ENCODE measurements at places on chromosomes 16 and 17. TPM values are rescaled to one million over a fixed set of nuclear protein-coding genes. Genes with fewer than 3 reads are reported as not detected.

DNA sequence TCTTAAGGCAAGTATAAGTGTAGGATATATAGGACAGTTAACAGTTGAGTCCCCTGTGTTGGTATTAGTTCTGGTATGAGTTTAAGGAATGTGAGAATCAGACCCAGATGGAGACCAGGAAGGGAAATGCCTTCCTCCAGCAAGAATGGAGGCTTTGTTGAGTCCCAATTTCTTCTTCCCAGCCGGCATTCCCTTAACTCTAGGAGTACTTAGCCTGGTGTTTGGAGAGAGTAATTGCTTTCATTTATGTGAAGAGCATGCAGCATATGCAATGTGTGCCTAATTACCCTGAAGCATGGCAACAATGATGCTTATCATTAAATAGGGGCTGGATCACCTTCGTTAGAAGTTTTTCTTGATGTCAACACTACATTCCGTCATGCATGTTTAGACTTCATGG, 225.9 kb upstream of the XYLT1 start:
- no peak for DNase-seq

The KCNG4 gene
- total RNA-seq: not detected

- peak; percentile 63 for DNase-seq
Measured at GRCh38 chr17:74592087-74592990, at the start of gene CD300LD. TSS of gene CD300LD (minus strand) at chr17:74592283. CDS start at chr17:74592202, 81 bp downstream.

The CDH16 gene
- not detected for total RNA-seq

DNA sequence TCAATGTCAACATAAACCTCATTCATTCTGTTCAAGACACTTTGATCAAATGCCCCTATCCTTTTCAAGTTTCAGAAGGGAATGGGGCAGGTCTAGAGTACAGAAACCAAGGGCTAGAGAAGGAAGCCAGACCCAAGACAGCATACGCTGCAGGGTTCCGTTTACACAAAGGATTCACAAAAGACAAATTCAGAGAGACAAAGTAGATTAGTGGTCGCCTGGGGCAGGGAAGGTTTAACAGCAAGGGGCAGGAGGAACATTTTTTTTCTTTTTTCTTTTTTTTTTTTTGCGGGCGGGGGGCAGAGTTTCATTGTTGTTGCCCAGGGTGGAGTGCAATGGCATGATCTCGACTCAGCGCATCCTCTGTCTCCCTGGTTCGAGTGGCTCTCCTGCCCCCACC, 19.9 kb upstream of the TRAP1 start:
- DNase-seq: no peak

The VTN gene
- total RNA-seq: 0.24 TPM

The NHLRC4 gene
- 1.1 TPM for total RNA-seq

- no peak for DNase-seq
Measured at GRCh38 chr17:2107506-2107905, 52.6 kb downstream of the HIC1 start.

DNA sequence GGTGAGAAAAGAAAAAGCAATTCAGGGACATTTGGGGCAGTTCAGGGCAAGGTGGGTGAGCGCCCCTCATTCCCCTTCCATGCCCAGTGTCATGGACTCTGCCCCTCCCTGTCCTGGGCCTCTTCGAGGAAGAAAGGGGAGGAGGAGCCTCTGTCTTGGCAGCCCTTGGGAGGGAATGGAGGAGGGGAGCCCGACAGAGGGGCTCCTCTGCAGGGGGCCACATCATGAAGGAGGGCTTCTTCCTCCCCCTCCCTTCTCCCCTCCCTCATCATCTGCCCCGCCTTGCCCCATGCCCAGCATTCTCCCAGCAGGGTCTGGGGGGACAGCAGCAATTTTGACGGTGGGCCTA, 33.2 kb upstream of the TAC4 start:
- DNase-seq: no peak

DNA sequence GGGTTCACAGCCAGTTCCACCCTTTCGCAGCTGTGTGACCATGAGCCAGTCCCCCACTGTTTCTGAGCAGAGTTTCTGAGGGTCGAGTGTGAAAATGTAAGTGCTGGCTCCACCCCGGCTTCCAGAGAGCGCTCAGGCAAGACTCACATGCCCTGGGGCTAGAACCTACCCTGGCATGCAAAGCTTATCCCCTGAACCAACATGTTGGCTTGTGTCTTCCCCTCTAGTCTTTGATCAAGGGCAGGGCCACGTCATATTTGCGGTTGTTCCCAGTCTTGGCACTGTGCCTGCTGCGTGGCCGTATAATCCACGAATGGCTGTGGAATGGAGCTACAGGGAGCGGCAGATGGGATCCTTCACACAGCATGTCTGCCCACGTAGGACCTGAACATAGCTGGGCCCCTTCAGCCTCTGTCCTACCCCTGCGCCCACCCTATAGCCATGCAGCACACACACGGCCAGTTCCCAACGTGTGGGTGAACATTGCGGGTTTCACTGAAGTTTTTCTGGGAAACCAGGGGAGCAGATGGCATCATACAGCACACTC, 84.8 kb downstream of the MRM1 start:
- DNase-seq: no peak

- DNase-seq: no peak
Measured at GRCh38 chr17:40525294-40525693, 23.9 kb upstream of the TNS4 start.

The OR1A2 gene
- not detected for total RNA-seq
